ENCODE measurements at places on chromosomes 1 and 21.

DNA sequence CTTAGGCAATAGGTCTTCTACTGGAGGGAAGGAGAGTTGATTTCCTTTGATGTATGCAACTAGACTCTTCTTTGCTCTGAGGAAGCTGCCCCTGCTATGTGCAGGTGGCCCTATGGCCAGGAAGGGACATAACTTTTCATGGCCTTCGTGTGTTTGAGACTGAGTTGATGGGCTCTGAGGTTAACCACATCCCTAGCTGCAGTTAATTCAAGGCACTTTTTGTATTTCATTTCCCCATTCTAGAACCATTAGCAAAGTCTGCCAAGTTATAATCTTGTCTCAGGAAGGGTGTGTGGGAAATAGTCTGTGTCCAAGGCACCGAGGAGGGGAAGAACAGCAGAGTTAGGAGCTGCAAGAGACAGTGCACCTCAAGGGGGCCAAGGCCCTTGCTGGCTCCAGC, 2.5 kb downstream of the FCRL4 start:
- DNase-seq = no peak

DNA sequence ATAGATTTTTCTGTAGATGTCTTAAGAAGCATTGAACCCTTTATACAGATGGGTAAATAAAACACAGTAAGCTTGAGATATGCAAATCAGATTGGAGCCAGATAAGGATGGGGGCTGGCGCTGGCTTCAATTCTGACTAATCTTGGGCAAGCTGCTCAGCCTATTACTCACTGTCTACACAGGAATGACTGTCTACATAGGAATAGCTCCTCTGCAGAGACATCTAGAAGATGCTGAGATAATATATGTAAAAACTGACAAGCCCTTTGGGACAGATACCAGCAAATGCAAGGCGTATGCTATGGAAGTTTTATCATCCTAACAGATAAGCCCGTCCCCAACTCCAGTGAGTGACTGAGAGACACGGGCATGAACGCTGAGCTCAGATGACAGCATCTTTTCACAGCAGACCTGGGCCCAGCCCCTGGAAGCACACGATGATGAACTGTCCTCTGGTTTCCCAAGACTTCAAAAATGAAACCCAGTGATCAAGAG, 1.7 kb downstream of the CLDN14 start:
- DNase-seq = peak; percentile 23

- no peak for DNase-seq
Measured at GRCh38 chr1:245234217-245235081, 79.7 kb downstream of the KIF26B start.

- no peak for DNase-seq
Measured at GRCh38 chr1:11704691-11705475, 13.4 kb downstream of the DRAXIN start.

GRCh38 chr1:14487671-14488070, 110.8 kb upstream of the KAZN start:
- no peak for DNase-seq

DNA sequence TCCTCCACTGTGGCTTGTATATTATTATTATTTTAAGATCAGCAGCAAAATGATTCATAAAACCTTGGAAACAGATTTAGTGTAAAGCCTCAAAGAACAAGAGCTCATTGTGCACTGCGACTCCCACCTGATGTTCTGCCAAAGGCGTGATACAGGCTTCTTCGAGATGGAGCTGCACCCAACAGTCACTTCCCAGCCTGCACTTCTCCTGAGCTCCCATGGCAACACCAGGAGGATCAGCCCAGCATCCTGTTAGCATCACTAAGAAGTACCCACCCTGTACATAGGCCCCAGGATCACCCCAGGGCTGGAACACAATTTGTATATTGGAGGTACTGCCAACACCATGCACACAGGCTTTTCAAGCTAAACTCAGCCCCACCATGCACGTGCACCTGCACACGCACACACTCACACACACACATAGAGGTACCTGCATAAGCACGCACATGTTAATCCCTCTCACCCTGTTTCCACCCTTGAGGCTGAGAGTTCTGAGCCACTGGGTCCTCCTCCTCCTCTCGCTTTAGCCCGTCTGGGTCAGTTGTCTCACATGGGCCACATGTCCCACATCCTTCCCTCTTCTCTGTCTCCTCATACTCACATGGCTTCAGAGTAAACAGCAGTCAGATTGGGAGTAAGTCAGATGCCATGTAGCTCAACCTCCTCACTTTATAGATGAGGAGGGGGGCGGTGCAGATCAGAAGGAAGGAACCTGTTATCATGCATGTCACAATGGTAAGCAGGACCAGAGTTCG, 281.9 kb upstream of the POU3F1 start:
- DNase-seq = no peak

GRCh38 chr1:246418565-246419312, 88.3 kb downstream of the SMYD3 start:
- no peak for DNase-seq

GRCh38 chr1:2533365-2533764, 3.3 kb upstream of the HES5 start:
- no peak for DNase-seq

DNA sequence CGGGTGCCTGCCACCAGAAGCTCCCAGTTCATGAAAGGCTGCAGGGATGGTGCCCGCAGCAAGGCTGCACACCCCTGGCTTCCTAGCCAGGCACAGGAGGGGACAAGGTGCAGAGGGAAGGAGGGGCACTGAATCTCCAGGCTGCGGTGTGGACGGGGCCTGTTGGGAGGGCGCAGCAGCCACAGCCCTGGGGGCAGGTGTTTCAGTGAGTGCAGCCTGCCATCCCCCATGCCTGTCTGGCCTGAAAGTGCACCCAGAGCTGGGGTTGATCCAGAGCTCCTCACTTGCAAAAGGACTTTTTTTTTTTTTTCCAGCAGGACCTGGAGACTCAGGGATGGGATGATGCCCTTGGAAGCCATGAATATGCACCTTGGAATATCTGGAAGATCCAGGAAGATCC, 153.7 kb upstream of the C1orf174 start:
- no peak for DNase-seq

DNA sequence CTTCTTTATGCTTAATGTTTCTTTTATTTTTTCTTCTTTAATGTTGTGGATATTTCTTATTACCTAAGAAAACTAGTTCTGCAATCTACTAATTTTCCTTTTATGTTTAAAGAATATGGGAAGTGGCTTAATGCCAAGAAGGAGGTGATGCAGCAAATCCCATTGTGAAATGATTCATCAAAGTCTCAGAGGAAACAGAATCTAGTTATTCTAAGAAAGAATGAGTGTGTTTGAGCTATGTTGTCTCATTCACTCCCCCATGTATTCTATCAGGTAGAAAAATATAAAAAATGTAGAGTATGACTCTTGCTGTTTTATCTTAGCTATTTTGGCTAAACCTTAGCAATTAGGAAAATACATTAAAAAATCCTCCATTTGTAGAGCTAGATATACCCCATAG, 659.9 kb upstream of the RGS18 start:
- no peak for DNase-seq

GRCh38 chr1:200384818-200385390, 24.9 kb downstream of the ZNF281 start:
- no peak for DNase-seq

GRCh38 chr21:34154878-34155277, 81.5 kb downstream of the MRPS6 start:
- DNase-seq = no peak

- DNase-seq = no peak
Measured at GRCh38 chr21:15653710-15654109, 76.1 kb upstream of the USP25 start.

DNA sequence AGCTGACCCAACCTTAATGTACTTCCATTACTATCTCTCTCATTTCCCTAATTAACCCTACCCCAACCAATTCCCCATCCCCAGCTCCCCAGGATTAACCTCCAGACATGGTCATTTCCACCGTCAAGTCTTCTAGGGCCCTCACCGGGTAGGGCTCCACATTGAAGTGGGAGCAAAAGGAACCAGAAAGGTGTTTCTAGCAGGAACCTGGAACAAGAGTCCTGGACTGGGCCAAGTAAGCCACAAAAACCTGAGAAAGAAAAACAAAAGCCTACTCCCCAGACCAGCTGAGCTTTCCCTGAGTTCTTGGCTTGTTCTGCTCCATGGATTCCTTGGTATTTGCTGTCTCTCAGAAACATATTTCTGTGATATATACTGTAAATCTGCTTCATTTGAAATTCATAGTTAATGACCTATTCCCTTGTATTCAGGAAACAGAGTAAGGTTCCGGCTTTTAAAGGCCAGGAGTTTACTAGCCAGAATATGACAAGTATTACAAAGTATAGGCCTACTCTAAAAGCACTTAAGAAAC, 58.4 kb downstream of the SYF2 start:
- no peak for DNase-seq

GRCh38 chr1:239232921-239233320, 153.4 kb upstream of the CHRM3 start:
- no peak for DNase-seq

DNA sequence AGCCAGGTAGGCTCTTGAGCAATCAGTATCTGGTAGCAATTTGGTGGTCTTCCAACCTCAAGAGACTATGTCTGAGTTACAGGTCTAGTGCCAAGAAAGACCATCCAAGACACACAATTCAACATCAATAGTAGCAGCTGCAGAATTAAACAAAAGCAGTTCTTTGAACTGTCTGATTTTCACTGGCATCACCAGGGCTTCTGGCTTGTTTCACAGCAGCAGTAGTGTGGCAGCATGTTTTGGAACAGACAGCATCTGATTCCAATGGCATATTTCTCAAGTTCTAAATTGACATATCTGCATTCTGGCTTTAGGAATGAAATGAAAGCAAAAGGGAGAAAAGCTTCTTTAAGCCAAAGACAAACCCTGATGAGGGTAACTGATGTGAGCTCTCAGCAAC, 334.7 kb upstream of the PRMT6 start:
- DNase-seq = no peak

All from stimulated activated CD4-positive, alpha-beta T cell treated with anti-CD3 and anti-CD28 coated beads, Interleukin-15, amount 100 ng/mL, for 48 hours (primary cell).